ENCODE measurements at places on chromosomes 3 and 15.

- no peak for DNase-seq
These were observed 3.3 kb upstream of the VILL start for GRCh38 chr3:37987315-37987697.

DNA sequence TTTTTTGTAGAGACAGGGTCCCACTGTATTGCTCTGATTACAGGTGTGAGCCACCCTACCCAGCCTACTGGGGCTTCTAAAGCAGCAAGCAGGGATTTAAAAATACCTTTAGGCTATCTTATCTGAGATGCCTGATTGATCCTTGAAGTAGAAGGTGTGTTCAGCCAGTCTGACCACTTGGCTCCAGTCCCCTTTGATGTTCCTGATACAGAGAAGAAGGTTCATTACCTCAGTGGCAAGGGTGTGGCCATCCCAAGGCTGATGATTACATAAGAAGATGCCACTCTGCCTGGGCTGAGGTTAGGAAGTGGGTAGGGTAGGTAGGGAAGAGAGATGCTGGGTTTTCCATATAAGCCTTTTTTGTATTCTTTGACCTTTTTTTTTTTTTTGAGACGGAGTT is 11.2 kb upstream of the DCAF1 start:
- no peak for DNase-seq

- no peak for DNase-seq
These were observed 271.2 kb downstream of the FAM43A start for GRCh38 chr3:194956697-194957396.

DNA sequence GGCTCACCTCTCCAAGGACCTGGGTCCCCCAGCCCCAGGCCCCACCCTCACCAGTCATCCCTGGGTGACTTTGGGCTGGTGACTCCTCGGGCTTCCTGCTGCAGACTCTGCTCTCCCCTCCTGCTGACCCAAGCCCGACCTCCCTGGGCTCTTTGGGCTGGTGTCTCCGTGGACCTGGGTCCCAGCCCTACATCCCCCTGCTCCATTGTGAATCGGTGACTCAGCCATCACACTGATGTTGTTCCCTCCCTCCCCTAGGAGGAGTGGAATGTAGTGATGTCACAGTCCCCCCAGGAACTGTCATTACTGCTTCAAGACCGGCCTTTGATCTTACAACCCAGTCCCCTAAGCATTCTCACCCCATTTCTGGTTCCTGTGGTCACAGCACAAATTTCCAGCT is 83.7 kb downstream of the ADAMTS7 start:
- no peak for DNase-seq

- no peak for DNase-seq
These were observed 18.7 kb upstream of the KPNA1 start for GRCh38 chr3:122533480-122533879.

GRCh38 chr15:85399627-85400026 is 19.2 kb downstream of the AKAP13 start:
- no peak for DNase-seq
